ENCODE measurements at places on chromosomes 3 and 15.

DNA sequence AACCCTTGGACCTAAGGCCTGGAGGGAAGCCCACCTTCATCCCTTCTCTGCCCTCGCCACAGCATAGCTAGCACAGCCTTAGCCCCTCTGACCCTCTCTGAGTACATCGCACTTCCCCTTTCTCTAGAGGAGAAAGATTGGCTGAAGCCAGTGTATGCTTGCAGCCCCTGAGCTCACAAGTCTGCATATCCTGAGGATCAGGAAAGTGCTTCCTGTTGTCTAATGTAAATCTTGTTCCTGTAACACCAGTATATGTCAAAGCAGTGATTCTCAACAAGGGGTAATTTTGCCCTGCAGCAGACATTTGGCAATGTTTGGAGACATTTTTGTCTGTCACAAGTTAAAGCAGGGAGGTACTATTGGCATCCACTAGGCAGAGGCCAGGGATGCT, 2.2 kb upstream of the PRKCD start:
- DNase-seq, result no peak

DNA sequence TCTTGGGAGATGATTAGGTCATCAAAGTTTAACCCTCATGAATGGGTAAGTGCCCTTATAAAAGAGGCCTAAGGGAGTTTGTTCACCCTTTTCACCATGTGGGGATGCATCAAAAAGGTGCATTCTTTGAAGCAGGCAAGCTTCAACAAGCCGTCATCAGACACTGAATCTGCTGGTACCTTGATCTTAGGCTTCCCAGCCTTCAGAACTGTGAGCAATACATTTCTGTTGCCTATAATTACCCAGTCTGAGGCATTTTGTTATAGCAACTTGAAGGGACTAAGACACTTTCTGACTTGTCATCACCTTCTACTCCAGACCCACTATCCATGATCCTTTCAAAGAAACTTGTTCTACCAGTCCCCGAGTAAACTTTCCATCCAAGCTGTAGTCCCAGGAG, 44.6 kb upstream of the LRRC58 start:
- no peak for DNase-seq

DNA sequence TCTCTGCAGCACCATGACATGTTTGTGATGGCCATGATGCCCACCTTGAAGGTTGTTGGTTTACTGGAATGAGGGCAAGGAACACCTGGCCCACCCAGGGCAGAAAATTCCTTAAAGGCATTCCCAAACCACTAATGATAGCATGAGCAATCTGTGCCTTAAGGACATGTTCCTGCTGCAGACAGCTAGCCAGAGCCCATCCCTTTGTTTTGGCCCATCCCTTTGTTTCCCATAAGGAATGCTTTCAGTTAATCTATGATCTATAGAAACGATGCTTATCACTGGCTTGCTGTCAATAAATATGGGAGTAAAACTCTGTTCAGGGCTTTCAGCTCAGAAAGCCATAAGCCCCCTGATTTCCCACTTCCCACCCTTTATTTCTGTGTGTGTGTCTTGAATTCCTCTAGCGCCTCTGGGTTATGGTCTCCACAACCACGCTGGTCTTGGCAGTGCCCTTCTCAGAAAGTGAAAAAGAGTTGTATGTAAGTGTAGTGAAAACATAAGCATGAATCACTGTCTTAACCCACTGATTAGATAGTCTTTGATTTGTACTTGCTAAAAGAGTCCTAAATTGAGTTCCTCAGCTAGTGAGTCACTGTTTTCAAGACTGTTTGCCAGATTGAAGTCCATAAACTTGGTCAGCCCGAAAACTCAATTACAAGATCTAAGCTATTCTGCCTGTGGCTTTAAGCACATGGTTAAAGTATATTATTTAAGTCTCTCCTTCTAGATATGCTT, 19.0 kb upstream of the CCR2 start:
- no peak for DNase-seq

DNA sequence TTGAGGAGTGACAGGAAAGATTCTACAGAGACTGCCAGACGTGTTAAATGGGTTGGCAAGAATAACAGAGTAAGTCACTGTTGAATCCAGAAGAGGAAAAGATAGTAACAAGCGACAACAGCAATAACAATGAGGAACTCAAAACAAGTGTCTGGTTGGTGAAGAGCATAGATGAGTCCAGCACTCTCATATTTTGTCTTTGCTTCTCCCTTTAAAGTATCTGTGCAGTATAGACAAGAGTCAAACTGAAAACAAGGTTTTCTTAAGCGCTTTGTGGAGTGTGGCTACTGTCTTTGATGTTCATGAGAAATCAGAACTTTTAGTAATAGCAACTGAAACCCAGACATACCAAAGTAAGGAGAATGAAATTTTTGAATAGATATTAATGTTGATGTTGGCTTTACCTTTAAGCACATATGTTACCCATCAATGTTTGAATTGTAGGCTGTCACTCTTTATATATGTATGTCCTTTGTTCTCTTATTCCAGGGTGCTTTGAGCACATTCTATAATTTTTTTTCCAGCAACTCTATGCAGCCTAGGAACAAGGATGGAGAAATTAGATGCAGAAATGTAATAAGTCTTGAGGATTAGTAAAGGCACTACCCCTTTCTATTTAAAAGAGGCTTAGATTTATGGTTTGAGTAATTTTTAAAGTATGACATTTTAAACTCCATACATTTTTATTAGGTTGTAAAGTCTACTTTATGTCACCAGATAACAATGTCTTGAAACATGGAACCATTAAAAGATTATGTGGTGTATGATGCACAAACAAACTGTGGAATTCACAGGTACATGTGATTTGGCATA, 185.5 kb downstream of the NFKBIZ start:
- no peak for DNase-seq

Data from HEK293T (cell line).